Stimulated activated CD4-positive, alpha-beta T cell treated with anti-CD3 and anti-CD28 coated beads, Interleukin-1b, Interleukin-23, amount 100 ng/mL, for 24 hours (primary cell): ENCODE measurements at places on chromosomes 12 and 14.

DNA sequence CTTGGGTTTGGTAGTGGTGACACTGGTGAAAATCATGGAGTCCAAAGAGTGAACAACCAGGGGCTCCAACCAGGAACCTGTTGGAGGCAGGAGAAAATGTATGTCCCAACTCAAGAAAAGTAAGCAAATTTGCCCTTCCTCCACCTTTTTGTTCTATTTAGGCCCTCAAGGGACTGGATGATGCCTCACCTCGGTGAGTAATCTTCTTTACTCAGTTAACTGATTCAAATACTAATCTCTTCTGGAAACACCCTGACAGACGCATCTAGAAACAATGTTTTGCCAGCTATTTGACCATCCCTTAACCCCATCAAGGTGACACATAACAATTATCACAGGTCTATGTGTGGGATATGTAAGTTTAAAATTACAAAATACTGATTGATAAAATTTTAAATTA, 272.4 kb upstream of the FOXG1 start:
- DNase-seq: no peak

DNA sequence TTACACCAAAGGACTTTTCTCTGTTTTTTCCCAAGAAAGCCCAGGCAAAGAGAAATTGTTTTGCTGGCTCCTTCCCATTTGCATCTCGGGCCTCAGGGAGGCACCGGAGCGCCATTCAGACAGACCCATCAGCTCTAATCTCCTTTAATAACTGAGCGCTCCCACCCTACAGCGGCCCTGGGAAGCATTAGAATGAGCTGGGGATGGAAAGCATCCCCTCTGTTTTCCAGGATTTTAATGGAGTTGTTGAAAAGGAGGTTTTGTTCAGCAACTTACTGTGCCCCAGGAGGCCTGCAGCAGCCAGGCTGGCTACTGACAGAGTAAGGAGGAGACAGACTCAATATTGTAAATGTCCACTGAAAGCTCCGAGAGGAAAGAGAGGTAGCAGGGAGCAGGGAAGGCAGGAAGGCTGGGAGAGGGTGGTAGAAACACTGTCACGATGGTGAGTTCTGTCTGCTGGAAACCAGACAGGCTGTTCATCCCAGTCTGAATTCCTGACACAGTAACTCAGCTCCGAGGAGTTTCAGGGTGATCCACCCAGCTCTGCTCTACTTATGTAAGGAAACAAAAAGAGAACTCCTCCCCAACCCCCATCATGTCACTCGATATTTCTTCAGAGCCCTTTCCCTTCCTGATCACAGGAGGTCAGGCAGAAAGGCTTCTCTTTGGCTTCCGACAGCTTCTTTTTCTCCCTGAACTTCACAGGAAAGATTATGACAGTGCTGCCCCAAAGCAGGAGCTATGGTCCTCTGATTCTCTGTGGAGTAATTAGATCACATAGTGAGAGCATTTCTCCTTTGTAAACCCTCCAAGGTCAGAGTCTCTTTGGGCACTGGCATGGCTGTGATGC, 62.5 kb upstream of the TMEM132D start:
- no peak for DNase-seq

DNA sequence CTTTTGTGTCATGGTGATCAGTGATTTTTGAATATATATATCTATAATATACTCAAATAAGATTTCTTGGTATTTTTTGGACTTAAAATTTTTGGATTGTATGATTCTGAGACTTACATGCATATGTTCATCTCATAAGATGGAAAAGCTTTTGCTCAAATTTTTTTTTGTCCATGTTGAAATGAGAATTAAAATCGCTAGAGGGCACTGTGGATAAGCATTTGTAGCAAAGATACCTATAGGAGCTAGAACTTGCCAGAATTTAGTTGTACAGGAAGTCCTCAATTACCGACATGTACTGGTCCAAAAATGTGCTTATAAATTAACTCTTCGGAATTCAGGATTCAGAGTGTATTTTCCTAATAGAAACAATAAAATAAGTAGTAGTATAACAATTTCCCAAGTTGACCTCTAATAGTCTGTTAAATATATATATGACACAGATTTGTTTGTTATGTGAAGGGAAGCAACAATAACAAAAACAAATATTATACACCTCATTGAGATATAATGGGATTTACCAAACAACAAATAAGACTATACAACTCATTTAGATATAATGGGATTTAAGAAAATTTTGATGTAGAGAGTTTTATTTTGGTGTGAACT, 179.6 kb downstream of the TMEM117 start:
- DNase-seq: no peak

DNA sequence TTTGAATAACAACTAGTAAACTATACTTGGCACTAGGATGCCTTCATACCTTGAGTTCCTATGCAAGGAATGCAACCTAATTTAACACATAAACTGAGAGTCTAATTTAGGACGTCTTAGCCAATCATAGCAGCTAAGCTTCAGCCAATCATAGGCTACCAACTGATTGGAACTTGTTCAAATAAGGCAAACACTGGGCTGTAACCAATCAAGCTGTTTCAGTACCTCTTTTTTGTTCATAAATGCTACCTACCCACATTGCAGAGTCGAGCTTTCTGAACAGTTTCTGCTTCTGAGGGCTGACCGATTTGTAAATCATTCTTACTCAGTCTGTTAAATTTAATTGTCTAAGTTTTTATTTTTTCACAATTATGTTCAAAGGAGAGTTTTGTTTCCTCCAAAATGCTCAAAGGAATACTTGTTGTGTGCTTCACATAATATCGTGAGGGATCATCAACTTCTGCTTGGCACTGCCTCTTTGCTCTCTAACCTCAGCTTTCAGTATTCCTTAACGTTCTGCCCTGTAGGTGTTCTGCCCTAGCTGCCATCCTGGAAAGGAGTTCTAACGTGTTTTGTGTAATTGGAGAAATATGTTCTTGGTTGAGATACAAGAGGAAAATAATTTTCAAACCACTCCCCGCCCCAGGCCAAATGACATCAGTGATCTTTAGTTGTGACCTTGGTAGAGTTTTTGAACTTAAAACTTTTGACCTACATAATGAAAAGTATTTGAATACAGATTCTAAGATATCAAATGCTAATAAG, 380.4 kb upstream of the MIS18BP1 start:
- DNase-seq: no peak

- no peak for DNase-seq
Observed at GRCh38 chr14:84375235-84375634, 1154.7 kb upstream of the FLRT2 start.

DNA sequence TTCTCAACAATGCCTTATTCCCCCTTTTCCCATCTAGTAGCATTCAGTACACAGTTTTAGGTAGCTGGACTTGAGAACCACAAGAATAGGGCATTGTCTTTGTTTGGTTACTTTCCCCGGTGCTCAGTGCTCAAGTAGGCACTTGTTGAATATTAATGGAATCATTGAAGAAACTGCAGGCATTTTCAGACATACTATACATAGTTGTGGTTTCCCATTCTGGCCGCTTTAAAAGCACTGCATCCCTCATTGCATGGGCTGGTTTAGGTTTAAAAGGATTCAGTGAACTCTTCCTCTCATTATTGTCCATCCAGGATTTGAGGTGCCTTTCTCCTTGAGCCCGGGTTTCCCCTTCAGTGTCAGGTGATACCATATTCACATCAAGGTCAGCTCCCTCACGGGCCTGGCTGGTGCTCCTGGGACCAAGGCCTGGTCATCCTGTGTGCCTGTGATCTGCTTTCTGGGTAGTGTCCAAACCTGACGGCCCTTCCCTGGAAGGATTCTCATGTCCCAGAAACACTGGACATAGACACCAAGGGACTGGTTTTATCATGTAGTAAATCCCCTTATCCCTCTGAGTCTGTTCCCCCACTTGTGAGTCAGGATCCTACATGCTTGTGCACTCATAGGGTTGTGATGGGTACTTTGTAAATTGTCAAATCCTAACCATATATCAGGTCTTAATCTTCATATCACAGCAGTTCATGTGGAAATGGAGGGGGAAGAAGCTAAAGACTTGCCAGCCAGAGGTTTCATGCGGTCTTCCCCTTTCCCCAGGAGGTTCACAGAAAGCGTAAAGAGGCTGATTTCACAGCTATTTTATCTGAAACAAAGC, 7.4 kb downstream of the TCP11L2 start:
- no peak for DNase-seq

- no peak for DNase-seq
Observed at GRCh38 chr14:23217032-23218020, 20.4 kb upstream of the RNF212B start.

- no peak for DNase-seq
Observed at GRCh38 chr12:3170423-3171194, 93.4 kb downstream of the TSPAN9 start.

DNA sequence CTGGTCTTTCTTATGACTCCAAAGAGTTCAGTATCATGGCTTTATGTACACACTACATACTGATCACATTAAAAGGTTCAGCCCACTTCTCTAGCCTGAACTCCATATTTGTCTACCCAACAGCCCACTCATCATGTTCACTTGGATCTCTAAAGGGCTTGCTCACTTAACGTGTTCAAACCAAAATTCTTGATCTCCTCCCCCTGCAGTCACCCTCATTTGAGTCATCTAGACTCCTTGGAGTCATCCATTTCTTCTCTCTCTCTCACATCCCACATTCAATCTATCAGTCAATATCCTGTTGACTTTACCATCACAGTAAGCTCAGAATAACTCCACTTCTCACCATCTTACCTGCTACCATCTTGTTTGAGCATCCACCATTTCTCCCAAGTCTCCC, 148.4 kb upstream of the ARID2 start:
- DNase-seq: no peak

DNA sequence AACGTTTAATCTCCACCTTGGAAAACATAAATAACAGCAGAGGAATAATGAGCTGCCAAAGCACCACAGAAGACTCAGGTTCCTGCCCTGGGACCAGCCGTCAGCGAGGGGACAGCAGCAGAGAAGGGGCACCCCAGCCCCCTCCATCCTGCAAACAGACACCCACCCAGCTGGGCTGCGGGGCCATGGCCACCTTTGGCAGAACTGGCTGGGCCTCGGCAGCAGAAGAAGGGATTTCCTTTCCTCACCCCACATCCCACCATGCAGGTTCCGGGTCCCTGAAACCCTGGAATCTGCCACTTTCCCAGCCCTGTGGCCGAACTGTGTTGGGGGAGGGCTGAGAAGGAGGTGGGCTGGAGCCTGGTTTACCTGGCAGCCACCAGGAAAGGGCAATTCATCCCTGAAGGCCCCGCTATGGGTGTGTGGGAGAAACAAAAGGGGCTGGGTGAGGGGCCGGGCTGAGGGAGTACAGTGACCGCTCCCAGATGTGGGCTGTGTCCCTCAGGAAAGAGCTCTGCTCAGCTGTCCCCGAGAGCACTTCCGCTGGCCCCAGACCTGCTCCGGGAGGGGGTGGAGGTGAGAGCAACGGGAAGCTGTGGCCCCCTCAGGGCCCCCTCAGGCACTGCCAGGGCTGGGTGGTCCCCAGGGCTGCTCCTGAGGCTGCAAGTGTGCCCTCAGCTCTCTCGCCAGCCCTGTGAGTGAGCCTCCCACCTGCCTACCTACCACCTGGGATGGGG, 3.8 kb downstream of the PGF start:
- DNase-seq: no peak

DNA sequence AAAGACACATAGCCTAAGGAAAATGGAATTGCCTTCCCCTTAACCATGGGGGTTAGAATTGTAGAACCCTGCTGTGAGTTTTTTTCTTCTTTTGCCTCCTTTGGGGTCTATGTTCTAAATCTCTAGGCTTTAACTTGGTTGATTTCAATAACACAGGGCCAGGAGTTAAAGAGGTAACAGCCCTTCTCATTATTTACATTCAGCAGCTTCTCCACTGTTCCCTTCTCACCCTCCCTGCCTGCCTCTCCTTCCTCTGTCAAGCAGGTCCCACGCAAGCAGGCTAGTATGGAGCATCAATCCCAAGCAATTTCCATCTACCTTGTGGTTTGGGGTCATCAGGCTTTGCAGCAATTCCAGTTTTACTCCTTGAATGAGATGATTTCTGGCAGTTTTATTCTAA, 236.1 kb upstream of the G2E3 start:
- DNase-seq: no peak

GRCh38 chr12:7017870-7018349, 366 bp downstream of the LPCAT3 start:
- DNase-seq: no peak

- no peak for DNase-seq
Observed at GRCh38 chr12:124032265-124032886, 59.4 kb downstream of the ZNF664 start.
